Left ventricle myocardium inferior (tissue), 1 donor: ENCODE measurements at places on chromosomes 6 and 20. TPM values are rescaled to one million over a fixed set of nuclear protein-coding genes. Genes with fewer than 3 reads are reported as not detected.

- no peaks in the 10 kb centered on the region for H3K27me3 ChIP-seq
- H3K4me3 ChIP-seq = no peak overlapping the region
- H3K36me3 ChIP-seq = peaks cover 63% of the 10 kb centered on the region
- peaks cover 2% of the 10 kb centered on the region for H3K4me1 ChIP-seq
- H3K27ac ChIP-seq = no peak overlapping the region
- no peak for DNase-seq
Observed at GRCh38 chr6:151431337-151431736, 20.6 kb downstream of the RMND1 start.

DNA sequence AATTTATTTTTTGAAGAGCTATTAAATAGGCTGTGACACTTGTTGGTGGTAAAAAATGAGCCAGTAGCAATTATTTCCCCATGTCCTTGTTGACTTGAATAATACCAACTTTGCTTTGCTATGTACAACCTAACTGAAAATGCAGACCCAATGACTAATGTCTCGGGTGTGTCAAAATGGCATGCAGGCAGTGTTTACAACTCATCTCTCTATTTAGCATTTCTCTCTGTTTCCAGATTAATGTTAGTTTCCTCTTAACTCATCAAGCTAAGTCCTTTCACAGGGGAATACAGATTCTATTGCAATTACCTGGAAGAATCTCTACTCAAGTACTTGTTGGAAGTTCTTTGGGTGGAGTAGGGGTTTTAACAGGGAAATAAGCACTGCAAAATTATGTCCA is 504.4 kb downstream of the BCKDHB start:
- no peak overlapping the region for H3K27ac ChIP-seq
- H3K4me1 ChIP-seq = peaks cover 13% of the 10 kb centered on the region
- no peak overlapping the region for H3K4me3 ChIP-seq
- no peak for DNase-seq
- no peaks in the 10 kb centered on the region for H3K36me3 ChIP-seq
- no peaks in the 10 kb centered on the region for H3K27me3 ChIP-seq

DNA sequence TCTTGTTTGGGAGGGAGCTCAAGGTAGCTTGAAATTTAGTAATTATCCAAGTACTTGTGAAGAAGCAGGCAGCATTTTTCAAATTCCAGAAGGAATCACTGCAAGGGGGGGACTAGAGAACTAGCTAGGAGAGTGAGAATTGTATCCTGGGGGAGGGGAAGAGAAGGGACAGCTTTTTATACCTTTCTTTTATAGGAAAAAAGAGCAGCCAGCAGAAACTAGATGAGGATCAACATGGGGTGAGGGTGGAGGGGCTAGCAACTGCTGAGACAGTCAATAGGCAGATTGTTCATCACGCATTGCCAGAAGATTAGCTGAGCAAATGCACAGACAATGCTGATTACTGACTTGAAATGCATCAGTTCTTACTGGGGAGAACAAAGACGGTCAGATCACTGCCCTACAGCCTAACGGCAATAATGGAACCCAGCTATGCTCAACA is 514.3 kb upstream of the CITED2 start:
- no peak for DNase-seq
- H3K4me3 ChIP-seq = no peak overlapping the region
- no peak overlapping the region for H3K27ac ChIP-seq
- peaks cover 18% of the 10 kb centered on the region for H3K4me1 ChIP-seq
- H3K36me3 ChIP-seq = no peaks in the 10 kb centered on the region

FOXA2 gene
- not detected for total RNA-seq
